Kidney glomerular epithelial cell (primary cell): ENCODE measurements at places on chromosomes 2 and 18.
A peak's percentile ranks its signal among the peaks of the same experiment; 100 is the strongest.

- peak; percentile 46 for DNase-seq
Observed at GRCh38 chr2:234500394-234501006, 3.6 kb upstream of the ARL4C start.

DNA sequence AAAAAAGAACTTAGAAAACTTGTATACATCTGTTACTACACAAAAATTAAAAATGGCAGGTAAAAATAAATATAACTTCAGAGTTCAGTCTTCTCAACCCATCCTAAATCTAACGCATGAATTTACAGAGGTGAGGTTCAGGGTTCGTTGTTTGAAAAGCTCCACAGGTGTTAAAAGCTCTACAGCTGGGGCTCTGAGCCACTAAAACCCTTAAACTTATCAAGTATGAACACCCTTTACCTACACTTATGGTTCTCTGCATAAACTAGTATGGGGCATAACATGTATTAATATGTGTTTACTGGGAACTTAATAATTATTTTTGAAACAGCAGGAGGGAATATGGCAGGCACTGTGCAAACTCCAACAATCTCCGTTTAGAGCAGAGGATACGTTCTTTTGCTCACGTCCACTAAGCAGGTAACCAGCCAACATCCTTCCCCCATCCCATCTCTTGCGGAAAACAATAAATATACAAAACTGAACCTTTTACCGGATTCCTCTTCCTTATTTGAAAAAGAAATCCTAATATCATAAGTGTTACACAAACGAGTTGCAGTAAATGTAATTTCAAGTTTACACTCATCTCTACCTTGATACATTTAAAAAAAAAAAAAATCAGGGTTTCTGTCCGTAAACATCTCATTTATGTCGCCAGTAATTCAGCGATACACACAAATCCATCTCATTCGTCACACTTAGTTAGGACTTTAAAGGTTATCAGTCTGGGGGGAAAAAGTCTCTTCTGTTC is 1.3 kb downstream of the PIAS2 start:
- DNase-seq = no peak

DNA sequence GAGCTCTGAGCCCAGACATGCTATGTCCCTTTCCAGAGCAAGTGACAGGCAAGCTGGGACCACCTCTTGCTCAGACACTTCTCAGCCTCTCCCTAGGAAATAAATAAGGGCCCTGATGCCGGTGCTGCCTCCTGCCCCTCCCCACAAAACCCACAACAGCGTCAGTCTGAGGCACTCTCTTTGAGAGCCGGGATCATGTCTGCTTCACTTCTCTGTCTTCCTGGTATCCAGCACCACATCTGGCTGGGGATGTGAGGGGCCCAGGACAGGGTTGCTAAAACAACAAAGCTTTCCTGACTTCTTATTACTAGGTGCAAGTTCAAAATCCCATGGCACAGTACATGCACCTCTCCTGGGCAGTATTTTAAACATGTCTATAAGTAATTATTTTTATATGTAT is 103.9 kb upstream of the GLI2 start:
- DNase-seq = no peak

GRCh38 chr2:97706708-97707345 is 6.5 kb upstream of the ZAP70 start:
- no peak for DNase-seq

DNA sequence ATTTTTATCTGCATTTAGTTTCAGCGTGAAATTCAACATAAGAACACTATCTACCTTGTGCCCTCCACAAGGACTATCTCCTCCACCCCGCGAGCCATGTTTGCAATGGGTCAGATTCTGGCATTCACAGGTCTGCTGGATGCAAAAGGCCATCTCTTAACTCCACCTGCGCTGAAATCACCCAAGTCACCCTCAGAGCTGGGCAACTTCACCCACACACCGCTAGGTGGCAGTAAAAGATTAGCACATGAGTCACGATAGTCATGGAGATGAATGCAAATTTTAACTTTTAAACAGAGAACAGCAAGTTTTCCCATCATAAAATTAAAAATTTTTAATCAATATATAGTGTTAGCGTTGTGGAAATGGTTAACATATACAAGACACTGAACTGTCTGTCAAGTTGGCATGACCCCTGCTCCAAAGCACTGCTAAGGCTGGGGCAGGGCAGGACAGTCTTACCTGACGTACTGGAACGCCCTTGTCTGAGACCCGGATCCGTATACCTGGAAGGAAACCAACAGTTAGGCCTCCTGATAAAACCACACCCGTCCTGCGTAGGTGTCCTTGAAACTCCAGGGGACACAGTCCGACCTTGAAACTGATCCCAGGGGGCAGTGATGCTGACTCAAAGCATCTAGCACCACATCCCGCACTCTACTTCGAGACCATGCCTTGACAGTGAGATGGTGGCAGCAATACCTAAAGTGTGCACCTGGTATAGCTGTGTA is 89.6 kb downstream of the UXS1 start:
- peak; percentile 49 for DNase-seq
